ENCODE measurements at places on chromosomes 1 and 21.

DNA sequence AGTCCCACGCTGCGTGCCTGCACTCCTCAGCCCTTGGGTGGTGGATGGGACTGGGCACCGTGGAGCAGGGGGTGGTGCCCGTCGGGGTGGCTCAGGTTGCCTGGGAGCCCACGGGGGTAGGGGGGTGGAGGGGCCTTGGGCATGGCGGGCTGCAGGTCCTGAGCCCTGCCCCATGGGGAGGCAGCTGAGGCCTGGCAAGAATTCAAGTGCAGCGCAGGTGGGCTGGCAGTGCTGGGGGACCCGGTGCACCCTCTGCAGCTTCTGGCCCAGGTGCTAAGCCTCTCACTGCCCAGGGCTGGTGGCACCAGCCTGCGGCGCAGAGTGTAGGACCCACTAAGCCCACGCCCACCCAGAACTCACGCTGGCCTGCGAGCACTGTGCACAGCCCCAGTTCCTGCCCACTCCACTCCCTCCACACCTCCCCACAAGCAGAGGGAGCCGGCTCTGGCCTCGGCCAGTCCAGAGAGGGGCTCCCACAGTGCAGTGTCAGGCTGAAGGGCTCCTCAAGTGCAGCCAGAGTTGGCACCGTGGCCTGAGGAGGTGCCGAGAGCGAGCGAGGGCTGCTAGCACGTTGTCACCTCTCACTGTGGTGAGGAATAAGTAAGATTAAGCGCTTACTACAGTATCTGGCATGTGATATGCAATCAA, 12.8 kb downstream of the TNNI3K start:
- peak; percentile 25 for DNase-seq

GRCh38 chr21:33578214-33578613, 10.3 kb downstream of the DONSON start:
- no peak for DNase-seq

- DNase-seq, result no peak
Observed at GRCh38 chr1:209729436-209729835, 24.8 kb downstream of the HSD11B1 start.

DNA sequence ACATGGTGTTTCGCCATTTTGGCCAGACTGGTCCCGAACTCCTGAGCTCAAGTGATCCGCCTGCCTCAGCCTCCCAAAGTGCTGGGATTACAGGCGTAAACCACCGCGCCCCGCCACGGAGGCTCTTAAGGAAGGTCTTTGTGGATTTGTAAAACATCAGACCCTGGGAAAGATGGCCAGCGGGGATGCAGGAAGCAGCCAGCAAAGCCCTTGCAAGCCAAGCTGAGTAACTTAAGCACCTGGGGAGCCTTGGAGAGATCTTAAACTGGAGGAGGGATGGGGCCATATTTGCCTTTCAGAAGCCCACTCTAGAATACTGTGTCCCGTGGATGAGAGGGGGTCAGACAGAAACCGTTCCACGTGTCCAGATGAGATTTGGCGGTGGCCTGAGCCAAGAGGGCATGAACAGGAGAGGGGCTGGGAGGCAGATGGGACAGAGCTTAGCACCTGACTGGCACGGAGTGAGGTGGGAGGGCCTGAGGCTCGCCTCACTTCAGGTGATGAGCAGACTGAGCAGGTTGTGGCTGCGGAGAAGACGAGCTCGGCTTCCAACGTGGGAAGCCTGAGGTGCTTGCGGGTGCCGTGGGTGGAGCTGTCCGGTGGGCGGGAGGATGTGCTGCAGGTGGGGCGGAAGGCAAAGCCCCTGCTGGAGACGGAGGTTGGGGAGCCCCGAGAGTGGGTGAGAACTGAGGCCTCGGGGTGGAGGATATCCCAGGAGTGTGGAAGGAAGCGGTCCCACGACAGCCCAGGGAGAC, 11.7 kb downstream of the C1orf216 start:
- no peak for DNase-seq

DNA sequence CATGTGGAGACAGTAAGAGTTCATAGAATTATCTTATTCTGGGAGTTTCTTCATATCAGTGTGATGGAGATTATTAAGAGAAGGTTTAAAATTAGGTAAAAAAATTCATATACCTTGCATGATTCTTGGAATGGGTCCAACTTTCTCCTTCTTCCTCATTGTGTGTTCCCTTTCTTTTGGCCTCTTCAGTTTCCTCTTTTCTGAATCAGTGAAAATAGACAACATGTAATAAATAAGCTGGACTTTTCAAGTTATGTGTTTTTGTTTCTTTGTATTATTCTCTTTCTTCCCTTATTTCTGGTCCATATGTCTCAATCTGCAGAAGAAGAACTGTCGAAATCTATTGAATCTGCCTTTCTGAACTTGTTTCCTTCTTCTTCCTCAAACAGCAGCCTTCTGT, 30.5 kb downstream of the C4BPA start:
- DNase-seq, result no peak

- no peak for DNase-seq
Observed at GRCh38 chr1:95534985-95535384, 301.0 kb downstream of the RWDD3 start.

DNA sequence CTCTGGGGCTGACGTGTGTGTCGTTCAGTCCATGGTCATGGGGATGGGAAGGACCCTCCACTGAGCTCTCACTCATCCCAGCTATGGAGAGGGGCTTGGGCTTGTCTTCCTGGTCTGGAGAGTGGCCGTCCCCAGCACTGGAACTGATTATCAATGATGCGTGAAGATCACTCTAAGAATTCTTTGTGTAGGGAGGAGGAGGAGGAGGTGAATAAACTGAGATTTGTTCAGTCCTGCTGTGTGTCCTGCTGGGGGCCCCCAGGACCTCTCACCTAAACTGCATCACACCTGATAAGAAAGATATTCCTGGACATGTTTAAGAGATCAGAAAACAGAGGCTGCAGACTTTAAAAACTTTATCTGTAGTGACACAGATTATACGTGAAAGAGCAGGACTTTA, 21.2 kb downstream of the RHOU start:
- DNase-seq, result no peak

- DNase-seq, result peak; percentile 19
Observed at GRCh38 chr1:30777060-30777903, 19.7 kb upstream of the LAPTM5 start.

DNA sequence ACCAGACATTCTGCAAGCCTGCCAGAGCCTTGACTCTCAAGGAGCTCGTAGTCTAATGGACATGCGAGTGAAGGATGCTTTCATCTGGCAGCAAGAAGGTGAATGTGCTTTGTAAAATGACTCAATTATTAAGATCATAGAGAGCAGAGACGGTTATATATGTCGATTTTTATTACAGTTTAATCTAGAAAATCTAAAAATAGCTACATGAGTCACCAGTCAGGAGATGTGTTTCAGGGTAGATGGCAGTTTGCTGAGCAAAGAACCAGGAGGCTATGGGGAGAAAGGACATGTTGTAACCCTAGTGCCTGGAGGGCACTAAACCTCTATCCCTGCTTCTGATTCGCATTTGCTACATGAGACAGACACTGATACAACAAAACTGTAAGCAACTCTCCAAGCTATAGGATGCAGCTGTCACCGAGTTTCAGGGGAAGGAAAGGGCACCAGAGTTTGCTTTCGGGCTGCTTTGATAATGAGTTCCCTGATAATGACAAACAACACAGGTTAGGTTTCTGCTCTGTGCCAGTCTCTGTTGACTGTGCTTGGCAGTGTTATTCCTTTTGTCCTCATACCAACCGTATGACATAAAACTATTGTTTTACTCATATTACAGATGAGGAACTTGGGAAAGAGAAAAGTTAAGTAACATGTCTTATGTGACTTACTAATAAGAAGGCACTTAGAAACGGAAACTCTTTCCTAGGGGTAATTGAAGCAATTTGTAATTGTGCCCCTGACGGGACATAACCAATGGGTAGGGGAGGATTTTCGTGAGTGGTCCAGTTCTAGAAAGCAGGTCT, 43.2 kb downstream of the C1orf198 start:
- no peak for DNase-seq

- DNase-seq, result no peak
Observed at GRCh38 chr1:203534526-203534925, 40.6 kb downstream of the OPTC start.

DNA sequence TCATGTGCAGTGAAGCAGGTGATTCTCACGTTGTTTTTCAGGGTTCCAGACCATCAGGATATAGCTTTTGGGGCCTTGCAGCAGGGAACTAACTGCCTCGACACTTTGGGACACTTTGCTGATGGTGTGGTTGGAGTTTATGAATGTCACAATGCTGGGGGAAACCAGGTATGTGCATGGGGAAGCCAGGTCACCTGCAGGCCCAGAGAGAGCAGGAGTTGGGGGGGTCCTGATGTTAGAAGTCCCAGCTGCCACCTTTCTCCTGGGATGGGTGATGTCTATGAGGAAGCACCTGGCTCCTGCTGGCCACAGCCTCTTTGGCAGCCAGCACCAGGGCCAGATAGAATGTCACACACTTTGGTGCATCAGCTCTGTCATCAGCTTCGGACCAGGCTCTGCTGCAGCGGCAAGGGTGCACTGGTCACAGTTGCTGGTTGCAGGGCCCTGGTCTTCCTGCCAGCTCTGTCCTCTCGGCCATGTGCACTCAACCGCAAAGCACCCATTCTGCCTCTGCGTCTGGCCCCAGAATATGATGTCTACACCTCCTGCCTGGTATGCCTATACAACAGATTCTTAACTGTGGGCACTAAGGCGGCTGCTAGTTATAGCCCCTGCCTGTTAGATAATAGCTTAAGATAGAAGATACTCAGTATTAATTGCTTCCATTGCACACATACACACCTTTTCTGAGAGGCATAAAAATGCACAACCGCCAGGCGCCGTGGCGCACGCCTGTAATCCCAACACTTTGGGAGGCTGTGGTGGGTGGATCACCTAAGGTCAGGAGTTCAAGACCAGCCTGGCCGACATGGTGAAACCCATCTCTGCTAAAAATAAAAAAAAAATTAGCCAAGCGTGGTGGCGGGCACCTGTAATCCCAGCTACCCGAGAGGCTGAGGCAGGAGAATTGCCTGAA, 160.7 kb downstream of the PGBD5 start:
- DNase-seq, result no peak

GRCh38 chr1:198030682-198031081, 113.5 kb downstream of the LHX9 start:
- no peak for DNase-seq

- no peak for DNase-seq
Observed at GRCh38 chr1:73310797-73311381, 887.1 kb downstream of the LRRIQ3 start.

DNA sequence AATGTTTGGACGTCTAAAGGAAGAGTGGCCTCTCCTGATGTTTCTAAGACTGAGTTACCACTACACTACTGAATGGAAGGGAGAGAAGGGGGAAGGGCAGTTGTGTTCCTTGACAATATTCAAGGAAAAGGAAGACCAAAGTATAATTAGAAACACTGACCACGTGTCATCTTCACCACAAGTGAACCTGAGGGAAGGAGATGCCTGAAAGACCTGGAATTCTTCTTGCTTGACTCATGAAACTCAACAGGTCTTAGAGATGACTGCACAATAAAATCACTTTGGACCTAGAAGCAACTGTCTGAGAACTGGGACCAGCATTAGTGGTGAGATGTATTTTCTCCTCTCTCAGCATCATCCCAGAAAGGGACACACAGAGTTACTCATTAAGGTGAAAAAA, 56.7 kb downstream of the PTPN14 start:
- DNase-seq, result no peak

- no peak for DNase-seq
Observed at GRCh38 chr1:15758953-15759661, 512 bp downstream of the FBLIM1 start.

DNA sequence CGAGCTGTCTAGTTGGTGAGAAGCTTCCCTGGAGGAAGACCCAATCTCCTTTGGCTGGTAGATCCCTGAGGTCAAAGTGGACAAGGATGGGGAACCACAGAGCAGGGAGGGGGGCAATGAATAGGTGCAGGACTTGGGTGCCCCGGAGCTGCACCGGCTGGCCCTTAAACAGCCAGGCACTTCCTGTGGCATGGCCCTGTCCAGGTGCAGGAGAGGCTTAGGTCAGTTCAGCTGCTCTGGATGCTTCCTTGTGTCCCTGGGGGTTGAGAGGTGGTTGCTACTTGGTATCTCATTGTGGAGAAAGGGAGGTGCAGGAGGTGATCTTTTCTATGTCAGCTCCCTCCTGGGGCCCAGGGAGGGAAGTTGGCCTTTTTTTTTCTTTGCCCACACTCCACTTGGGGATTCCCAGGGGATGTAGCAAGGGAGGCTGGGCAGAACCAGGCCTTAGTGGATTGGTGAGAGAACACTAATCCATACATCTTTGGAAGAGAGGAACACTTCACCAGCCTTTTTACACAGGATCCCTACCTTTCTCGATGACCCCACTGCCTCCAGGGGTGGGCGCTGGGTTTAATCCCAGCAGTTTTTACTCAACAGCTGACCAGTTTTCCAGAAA, 1.2 kb upstream of the ST3GAL3 start:
- no peak for DNase-seq

DNA sequence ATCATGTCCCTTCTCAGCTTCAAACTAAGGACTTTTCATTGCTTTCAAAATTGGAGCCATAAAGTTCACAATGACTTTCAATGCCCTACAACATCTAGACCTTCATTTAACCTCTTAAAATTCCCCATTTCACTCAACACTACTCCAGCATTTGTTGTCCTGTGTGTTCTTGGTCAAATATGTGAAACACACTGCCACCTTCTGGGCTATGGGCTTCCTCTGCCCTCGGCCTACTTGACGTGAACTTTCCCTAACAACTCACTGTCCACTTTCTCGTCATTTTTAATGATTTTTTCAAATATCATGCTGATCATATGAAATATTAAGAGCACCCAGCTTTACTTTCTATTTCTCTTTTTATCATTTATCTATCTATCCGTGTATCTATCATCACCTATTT, 2018.4 kb downstream of the NCAM2 start:
- DNase-seq, result no peak

- no peak for DNase-seq
Observed at GRCh38 chr1:29240400-29240837, 4.1 kb downstream of the PTPRU start.

GRCh38 chr1:180560868-180561600, 2.3 kb downstream of the OVAAL start:
- no peak for DNase-seq

DNA sequence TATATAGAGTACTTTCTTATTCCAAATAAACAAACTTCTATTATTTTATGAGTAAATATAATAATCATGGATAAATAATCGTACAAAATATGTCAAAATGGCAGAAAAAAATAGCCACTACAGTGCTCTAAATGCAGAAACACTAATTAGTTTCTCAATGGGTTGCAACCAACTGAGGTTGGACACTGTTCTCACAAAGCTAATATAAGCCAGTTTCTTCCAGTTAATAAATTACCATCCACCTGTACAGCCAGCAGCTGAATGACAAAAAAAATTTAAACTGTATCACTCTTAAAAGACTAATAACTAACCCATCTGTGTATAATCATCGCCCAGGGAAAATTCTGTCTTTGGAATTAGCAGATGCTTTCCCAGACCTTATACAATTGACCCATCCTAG, 36.9 kb downstream of the GDAP2 start:
- no peak for DNase-seq

All from lower lobe of right lung (tissue), 2 donors.